ENCODE measurements at places on chromosomes 4 and X. TPM values are rescaled to one million over a fixed set of nuclear protein-coding genes. Genes with fewer than 3 reads are reported as not detected.

The HPGDS gene
- total RNA-seq, result not detected

The STAP1 gene
- total RNA-seq, result not detected

The GAGE2A gene
- total RNA-seq, result 5.9 TPM

The FRMPD4 gene
- 0.37 TPM for total RNA-seq

The TENM3 gene
- total RNA-seq, result 54.1 TPM

The EVC2 gene
- not detected for total RNA-seq

Measured in HT1080 (cell line).